ENCODE measurements at places on chromosomes 2 and 18. TPM values are rescaled to one million over a fixed set of nuclear protein-coding genes. Genes with fewer than 3 reads are reported as not detected.

The ALKAL2 gene
- not detected for total RNA-seq

The RND3 gene
- total RNA-seq = not detected

The DSG2 gene
- 0.49 TPM for total RNA-seq

The HNMT gene
- total RNA-seq = not detected

The SPAG16 gene
- total RNA-seq = 8.8 TPM

The RGPD3 gene
- total RNA-seq = not detected

All from activated naive CD4-positive, alpha-beta T cell treated with anti-CD3 and anti-CD28 coated beads for 36 hours (primary cell).